PC-9 (cell line): ENCODE measurements at places on chromosomes 12 and 14.

DNA sequence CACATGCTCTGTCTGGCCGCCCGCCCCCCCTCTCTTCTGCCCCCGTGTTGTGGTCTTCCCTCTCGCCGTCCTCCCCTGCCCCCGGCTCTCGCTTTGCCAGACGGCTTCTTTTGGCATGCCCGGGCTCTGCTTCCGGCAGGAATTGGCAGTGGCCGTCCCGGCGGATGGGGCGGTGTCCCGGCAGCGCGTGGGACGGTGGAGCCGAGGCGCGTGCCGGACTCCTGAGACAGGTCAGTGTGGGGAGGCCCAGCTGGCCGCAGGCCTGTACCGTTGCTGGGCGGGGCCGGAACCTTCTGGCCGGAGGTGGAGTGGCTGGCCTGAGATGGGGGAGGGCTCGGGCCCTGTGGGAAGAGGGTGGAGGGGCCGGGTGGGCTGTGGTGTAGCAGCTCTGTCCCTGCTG lies 17.1 kb downstream of the KIF26A start:
- H3K27me3 ChIP-seq = peaks cover 64% of the 10 kb centered on the region
- no peak overlapping the region for H3K27ac ChIP-seq
- DNase-seq = no peak
- H3K36me3 ChIP-seq = no peaks in the 10 kb centered on the region
- H3K4me1 ChIP-seq = no peaks in the 10 kb centered on the region

DNA sequence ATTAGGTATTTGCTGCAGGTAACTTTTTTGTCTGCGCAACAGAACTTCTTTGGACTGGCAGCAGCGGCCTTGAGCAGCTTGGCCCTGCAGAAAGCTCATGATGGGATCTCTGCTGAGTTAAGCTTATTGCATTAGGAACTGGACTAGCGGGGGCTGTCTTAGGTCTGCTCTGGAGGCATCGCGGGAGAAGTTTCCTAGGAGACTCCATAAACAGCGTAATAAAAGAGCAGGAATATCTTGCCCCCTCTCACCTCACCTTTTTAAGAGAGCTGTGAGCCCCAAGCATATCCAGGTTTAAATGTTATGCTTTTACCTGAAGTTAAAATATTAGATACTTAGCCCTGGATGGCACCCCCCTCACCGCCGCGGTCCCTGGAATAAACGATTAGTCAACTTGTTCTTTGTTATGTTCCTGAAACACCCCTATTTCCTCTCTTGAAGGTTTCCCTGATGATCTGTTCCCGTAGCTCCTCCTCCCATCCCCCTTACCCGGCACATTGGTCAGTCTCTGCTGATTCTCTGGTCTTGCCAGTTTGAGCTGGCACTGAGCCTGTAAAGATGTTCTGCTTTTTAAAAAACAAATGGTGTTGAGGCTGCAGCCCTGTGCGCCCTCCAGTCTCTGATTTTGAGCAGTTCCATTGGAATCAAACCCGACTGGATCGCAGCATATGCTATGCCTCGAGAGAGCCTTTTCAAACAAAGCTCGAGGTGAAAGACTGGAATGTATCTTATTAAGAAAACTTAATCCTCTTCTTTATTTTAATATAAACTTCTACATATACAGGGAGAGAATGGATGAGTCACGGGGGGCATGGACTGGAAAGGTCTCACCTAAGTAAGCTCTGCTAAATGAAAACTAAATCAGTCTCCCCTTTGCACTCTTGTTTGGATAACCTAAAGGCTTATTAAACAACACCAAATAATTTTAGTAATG lies 1.9 kb downstream of the MLXIP start:
- H3K36me3 ChIP-seq = peaks cover 5% of the 10 kb centered on the region; the same call in 1 of the 2 replicates
- H3K27me3 ChIP-seq = no peaks in the 10 kb centered on the region
- peak overlapping the region; percentile 73 for H3K4me3 ChIP-seq
- H3K4me1 ChIP-seq = peaks cover 32% of the 10 kb centered on the region

DNA sequence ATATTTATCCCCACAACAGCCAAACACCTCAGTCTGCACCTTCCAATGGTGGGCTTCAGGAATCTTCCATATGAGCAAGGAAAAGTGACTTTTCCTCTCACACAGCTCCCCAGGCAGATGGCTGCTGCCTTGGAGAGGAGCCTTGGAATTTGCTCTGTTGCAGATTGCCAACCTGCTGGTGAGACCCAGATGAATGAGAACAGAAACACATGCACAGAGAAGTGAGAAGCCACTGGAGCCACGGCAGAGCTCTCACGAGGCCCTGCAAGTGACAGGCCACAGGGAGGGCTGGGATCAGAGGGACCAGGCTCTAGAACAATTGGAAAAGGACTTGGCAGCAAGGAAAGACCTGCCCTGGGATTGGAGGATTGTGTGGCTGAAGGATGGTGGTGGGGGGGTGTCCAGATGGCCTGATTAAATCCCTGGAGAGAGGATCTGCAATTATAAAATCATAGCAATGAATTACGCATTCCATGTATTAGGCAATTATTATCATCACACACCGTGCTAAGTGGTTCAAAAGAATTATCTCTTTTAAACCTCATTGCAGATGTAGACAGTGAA lies 84.9 kb upstream of the PWP1 start:
- H3K4me3 ChIP-seq = no peak overlapping the region
- H3K4me1 ChIP-seq = no peaks in the 10 kb centered on the region
- H3K36me3 ChIP-seq = no peaks in the 10 kb centered on the region
- no peaks in the 10 kb centered on the region for H3K27me3 ChIP-seq
- DNase-seq = no peak

GRCh38 chr12:125006365-125006764 lies 12.9 kb downstream of the BRI3BP start:
- DNase-seq = no peak
- H3K27me3 ChIP-seq = no peaks in the 10 kb centered on the region
- no peak overlapping the region for H3K4me3 ChIP-seq
- no peaks in the 10 kb centered on the region for H3K4me1 ChIP-seq
- H3K27ac ChIP-seq = no peak overlapping the region

DNA sequence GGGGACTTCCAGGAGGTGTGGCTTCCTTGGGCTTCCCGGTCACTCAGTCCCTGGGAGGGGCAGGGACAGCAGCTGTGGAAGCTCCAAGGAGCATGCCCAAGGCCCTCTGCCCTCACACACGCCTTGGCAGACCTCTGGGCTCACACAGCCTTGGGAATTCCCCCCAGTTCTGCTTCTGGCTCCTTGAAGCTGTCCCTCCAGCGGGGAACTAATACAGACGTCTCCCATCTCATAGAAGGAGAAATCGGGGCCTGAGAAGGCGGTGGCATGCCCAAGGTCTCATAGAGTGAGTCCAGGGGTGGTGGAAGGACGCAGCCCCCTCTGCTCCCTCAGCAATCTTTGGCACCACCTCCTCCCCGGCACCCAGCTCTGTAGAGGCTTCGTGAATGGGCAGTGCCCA lies 15.7 kb upstream of the TMEM119 start:
- no peak for DNase-seq
- no peaks in the 10 kb centered on the region for H3K36me3 ChIP-seq
- 0 out of 2 replicates have a peak, but pooled peaks cover 5% of the 10 kb centered on the region for H3K4me1 ChIP-seq
- H3K4me3 ChIP-seq = no peak overlapping the region

GRCh38 chr14:33862261-33862802 lies 88.5 kb downstream of the EGLN3 start:
- H3K4me1 ChIP-seq = 0 out of 2 replicates have a peak, but pooled peaks cover 13% of the 10 kb centered on the region
- no peak for DNase-seq
- H3K36me3 ChIP-seq = no peaks in the 10 kb centered on the region
- H3K27me3 ChIP-seq = no peaks in the 10 kb centered on the region
- no peak overlapping the region for H3K4me3 ChIP-seq

DNA sequence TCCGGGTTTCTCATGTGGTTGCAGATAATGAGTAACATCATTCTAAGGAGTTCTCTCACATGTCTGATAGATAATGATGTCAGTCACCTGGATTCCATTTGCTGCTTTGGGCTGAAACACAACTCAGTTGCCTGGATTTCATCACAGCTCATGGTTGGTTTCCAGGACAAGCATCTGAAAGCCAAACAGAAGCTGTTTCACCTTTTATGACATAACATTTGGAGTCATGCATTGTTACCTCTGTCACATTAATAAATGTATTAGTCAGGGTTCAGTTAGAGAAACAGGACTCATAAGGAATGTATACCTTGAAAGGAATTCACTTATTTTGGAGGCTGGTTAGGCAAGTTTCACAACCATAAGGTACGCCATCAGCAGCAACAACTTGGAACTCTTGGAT lies 251.9 kb upstream of the ATXN7L3B start:
- H3K27me3 ChIP-seq = no peaks in the 10 kb centered on the region
- no peaks in the 10 kb centered on the region for H3K36me3 ChIP-seq
- H3K27ac ChIP-seq = no peak overlapping the region
- peaks cover 9% of the 10 kb centered on the region for H3K4me1 ChIP-seq

GRCh38 chr14:103501921-103502669 lies 20.5 kb downstream of the CKB start:
- H3K4me3 ChIP-seq = no peak overlapping the region

- peaks cover 7% of the 10 kb centered on the region for H3K4me1 ChIP-seq
- DNase-seq = no peak
- no peak overlapping the region for H3K4me3 ChIP-seq
- no peak overlapping the region for H3K27ac ChIP-seq
- no peaks in the 10 kb centered on the region for H3K27me3 ChIP-seq
Measured at GRCh38 chr12:89669197-89669596, 39.4 kb downstream of the ATP2B1 start.

- H3K27ac ChIP-seq = no peak overlapping the region
- DNase-seq = peak; percentile 37
- no peaks in the 10 kb centered on the region for H3K27me3 ChIP-seq
- peaks cover 6% of the 10 kb centered on the region; the same call in 1 of the 2 replicates for H3K36me3 ChIP-seq
Measured at GRCh38 chr12:22653791-22654190, 28.8 kb downstream of the ETNK1 start.

DNA sequence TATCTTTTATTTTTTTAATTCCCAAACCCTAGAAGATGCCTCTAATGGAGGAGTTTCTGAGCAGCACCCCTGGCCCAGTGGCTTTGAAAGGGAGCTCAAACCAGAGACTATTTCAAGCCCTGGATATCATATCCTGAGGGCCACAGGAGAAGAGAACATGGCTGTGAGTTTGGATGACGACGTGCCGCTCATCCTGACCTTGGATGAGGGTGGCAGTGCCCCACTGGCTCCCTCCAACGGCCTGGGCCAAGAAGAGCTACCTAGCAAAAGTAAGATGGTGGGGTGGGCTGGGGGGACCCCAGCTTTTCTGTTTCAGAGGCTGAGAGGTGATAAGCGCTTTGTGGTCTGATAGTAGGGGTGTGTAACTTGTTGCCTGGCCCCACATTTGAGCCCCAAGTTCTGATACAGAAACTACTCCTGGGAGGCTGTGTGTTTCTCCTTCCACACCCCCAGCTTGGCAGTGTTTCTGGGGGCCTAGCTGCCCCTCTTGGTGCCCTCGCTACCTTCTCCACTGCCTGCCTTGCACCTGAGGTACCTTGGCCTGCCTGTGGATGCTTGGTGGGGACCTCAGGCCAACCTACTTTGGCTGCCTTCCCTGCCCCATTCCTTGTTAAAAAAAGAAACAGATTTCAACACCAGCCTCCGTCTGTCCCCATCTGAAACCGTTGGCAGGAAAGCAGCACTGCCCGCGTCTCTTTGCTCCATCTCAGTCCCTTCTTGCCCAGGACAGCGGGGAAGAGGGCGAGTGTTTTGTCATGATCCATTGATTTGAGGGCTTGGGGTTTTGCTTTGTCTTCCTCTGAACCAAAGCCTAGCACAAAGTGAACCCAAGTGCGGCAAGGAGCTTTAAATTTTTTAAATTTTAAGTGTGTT lies 5.7 kb downstream of the TPCN1 start:
- no peak overlapping the region for H3K4me3 ChIP-seq
- DNase-seq = no peak
- H3K36me3 ChIP-seq = peaks cover 19% of the 10 kb centered on the region; the same call in 1 of the 2 replicates
- H3K27ac ChIP-seq = no peak overlapping the region

DNA sequence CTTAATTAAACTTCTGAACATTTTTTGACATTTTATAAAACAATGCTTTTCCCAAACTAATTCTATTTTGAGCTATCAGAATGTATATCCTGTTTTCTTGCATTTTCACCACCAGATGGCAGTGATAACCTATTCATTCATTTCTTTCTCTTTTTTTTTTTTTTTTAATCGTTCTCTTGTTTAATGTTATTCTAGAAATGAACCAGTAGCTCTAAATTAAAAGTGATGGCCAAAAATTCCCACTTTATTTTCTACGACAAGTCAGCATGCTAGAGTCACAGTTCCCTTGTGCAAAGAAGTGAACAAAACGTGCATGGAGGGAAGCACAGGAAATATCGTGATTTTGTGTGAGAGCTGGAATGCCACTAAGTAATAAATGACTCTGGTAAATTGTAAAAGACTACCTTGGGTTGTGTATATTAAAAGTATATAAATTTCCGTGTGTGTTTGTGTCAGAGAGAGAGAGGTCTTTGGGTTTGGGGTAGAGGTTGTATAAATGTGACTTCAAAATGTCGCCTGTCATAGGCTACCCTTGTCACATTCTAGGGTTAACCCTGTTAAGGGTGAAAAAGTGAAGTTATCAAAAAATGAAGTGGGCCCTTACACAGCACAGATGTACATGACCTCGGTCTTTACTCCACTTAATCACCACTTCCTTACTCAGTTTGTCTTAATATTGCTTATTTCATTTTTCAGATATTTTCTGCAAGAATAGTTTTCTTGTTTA lies 40.4 kb upstream of the LDHB start:
- H3K36me3 ChIP-seq = no peaks in the 10 kb centered on the region
- no peak overlapping the region for H3K4me3 ChIP-seq
- H3K27ac ChIP-seq = no peak overlapping the region
- no peaks in the 10 kb centered on the region for H3K4me1 ChIP-seq

DNA sequence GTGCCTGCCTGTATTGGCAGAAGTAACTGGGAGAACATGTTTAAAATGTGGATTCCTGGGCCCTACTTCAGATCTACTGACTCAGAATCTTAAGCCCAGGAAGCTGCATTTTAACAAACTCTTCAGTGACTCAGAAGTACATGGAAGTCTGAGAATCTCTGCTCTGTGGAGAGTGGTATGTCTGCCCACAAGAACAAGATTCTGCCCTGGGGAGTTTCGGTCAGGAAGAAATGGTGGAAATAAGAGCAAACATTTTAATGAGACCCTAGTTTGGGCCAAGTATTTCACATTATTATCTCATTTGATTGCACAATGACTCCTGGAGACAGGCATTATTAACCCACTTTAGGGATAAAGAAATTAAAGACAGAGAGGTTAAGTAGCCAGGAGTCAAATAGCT lies 8.2 kb downstream of the ALDH1L2 start:
- no peaks in the 10 kb centered on the region for H3K36me3 ChIP-seq
- no peak for DNase-seq
- H3K27ac ChIP-seq = no peak overlapping the region

GRCh38 chr12:26841085-26841484 lies 8.1 kb upstream of the ITPR2 start:
- H3K27me3 ChIP-seq = no peaks in the 10 kb centered on the region
- no peaks in the 10 kb centered on the region for H3K36me3 ChIP-seq
- no peaks in the 10 kb centered on the region for H3K4me1 ChIP-seq
- H3K27ac ChIP-seq = no peak overlapping the region
- DNase-seq = no peak

DNA sequence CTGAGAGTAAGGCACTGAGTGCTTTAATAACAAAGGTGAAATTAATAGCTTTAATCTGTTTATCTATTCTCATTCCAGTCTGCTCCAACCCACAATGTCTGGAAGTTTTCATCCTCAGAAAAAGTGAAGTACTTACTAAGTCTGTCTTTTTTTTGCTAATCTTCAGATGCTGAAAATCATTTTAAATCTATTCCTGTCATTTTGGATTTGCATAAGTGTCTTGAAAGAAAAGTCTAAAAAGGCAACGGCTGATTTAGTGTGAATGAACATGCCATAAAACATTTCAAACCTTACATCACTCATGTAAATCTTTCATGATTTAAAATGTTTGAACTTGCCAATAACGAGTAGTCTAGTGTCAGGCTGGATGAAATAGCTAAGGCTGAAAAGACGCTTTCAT lies 685.6 kb downstream of the RPS29 start:
- H3K4me1 ChIP-seq = no peaks in the 10 kb centered on the region
- H3K36me3 ChIP-seq = no peaks in the 10 kb centered on the region
- H3K27me3 ChIP-seq = no peaks in the 10 kb centered on the region
- H3K4me3 ChIP-seq = no peak overlapping the region
- DNase-seq = no peak
